ENCODE measurements at places on chromosomes 2 and 18.

- DNase-seq: no peak
These were observed 24.9 kb upstream of the BUB1 start for GRCh38 chr2:110702514-110703380.

DNA sequence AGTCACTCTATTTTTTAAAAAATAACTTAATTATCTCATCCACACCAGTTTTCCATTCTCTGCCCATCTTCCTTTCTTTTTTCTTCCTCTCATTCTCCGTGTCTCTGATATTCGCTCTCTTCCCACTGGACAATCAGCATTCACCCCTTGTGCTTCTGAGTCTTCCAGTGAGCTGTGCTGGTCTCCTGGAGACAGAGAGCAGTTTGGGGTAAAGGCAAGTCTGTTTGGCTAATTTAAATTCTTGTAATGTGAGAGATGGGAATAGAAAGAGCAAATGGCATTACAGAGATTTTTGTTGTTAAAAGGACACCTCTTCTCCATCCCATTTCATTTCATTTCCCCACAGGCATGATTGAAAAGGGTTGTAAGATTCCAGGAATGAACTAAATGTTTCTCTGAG, 107.5 kb downstream of the DTNA start:
- DNase-seq: no peak

DNA sequence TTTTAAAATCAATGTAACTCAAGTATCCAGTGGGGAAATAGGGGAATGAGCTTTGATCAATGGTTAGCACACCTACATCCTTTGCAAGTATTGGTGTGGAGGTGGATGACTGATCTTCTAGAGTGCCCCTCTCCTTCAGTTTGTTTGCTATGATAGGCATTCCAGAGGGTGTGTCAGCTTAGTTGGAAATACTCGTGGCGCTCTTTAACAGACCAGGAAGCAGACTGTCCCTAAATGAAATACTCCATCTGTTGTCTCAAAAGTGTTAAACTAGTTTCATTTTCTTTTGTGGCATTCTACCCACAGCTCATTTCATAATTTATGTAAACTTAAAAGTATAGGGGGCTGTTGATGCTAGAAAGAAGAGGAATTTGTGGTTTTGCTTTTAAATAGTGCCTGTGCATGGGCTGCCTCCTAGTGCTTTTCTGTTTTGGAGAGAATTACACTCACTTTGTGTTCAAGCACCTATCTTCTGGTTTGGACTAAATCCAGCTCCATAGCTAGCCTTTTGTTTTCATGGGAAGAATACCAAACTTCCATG, 66.2 kb downstream of the STAT1 start:
- DNase-seq: no peak

- no peak for DNase-seq
These were observed 69.1 kb downstream of the ANKRD62 start for GRCh38 chr18:12162786-12163185.

- no peak for DNase-seq
These were observed 118.9 kb downstream of the TMX3 start for GRCh38 chr18:68596016-68596415.

DNA sequence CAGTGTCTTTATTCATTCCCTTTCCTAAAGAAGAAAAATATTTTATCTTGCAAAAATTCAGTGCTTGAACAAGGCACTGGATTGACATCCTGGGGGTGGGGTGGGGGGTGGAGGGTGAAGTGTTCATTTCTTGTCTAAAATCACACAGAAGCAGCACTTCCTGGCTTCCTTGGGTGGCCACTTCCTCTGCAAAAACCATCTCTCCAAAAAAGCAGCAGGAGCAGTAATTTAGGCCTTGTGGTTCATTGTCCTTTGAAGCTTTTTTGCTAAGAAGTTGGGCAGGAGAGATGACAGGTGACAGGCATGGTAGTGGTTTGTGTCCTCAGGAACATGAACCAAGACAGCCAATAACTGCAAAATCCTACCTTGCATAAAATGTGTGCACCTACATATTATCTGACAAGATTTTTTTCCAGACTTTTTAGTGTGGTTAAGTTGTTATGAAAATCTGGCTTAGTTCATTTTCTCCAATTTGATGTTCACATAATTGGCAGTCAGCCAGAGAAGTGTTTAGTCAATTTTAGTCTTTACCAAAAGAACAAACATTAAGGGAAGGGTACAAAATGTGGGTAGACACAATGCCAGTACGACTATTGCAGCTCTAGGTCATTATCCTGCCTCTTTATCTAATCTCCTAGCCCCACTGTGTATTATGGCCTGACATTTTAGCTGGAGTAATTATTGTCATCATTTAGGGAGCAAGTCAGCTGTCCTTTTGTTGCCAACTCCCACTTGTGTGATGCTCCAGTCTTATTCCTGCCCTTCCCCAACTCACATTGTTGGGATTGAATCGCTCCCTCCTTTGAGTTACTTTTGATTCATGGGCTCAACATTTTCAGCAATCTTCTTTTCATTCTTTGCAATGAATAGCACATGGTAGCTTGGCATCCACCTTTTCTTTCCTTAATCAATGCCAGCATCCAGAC, 177.2 kb downstream of the MYO3B start:
- DNase-seq: no peak

DNA sequence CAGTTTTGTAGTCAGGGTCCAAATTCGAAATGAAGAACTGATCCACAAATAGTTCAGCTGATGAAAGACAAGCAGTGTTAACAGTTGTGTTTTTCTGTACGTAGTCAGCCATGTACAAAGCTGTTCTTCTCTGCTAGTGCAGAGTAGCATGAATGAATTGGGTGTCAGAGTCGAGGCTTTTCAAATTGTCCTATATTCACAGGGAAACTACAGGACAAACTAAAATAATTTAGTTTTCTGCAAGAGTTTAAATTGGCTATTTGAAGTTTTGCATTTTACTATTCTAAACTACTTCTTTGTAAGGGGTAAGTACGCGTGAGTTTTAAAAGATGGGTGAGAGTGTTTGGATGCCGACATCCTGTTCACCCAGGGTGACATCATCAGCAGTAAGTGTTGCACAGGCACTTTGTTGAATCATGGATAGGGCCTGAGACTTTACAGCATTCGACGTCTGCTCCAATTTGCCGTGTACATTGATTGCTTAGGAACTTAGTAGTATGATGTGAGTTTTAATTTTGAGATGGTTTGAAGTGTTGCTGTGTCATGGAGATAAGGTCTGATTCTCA, 147.2 kb upstream of the NFATC1 start:
- no peak for DNase-seq

DNA sequence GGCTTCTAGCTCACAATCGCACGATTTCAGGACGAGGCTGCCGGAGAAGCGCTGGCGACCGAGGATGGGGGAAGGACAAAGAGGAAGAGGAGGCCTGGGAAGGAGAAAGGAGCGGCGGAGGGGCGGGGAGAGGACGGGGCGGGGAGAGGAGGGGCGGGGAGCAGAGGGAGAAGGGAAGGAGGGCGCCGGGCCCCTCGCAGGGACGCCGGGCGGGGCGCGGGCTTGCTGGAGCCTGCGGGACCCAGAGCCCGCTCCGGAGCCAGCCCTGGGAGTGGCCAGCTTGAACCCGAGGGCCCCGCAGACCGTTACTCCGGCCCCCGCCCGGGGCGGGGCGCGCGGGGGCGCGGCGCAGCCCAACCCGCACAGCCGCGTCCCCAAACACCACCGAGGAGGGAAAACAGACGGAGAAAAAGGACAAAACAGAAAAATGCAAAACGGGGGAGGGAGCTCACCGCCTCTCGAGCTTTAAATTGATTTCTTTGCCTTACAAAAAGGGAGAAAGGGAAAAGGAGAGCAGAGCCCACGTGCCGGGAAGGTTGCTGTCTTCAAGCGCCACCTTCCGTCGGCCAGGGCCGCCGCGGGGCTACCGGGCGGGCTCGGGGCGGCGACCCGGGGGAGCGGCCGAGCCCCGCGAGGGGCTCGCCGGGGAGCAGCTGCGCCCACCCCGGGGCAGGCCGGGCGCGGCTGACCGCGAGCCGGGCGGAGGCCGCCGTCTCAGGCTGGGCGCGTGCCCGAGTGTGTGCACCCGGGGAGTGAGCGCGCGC, 781 bp upstream of the SOX11 start:
- no peak for DNase-seq

DNA sequence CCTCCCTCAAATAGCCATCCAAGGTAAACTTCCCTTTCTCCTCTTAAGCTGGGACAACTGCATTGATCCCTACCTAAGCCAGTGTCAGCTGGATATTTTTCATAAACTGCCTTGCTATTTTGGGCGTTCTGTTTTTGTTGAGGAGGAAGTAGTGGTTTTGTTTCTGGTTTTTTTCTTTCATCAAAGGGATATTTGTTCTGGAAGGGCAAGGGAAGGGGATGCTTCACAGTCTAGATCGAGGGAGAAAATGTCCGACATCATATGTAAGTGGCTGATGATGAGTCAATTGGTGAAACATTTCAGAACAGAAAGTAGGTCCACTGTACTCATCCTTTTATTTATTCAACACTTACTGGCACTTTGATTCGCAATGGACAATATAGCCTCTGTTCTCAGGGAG, 31.0 kb downstream of the TANC1 start:
- DNase-seq: no peak
